A549 treated with CpdA at 1 μM for 4 hours (cell line): ENCODE measurements at places on chromosomes 11 and 22. TPM values are rescaled to one million over a fixed set of nuclear protein-coding genes. Genes with fewer than 3 reads are reported as not detected.

Gene FOLH1
- total RNA-seq: not detected in 5 replicates

Gene SCUBE2
- total RNA-seq: 0.27 to 0.70 TPM (median 0.57 TPM) in 5 replicates

Gene KCNE3
- 0.05 to 0.07 TPM in 2 of 5 replicates, not detected in the others for total RNA-seq

Gene CASP1
- 0.16 to 0.46 TPM in 2 of 5 replicates, not detected in the others for total RNA-seq

Gene MMP10
- 0.86 to 2.0 TPM (median 1.1 TPM) in 5 replicates for total RNA-seq

Gene TPBGL
- total RNA-seq: 0.15 to 0.35 TPM (median 0.20 TPM) in 5 replicates

Gene HBB
- not detected in 5 replicates for total RNA-seq

Gene DNHD1
- total RNA-seq: 2.6 to 3.8 TPM (median 3.3 TPM) in 5 replicates

Gene PIWIL4
- total RNA-seq: 0.19 to 0.49 TPM (median 0.29 TPM) in 5 replicates

Gene KRTAP5-10
- not detected in 5 replicates for total RNA-seq

Gene LSP1
- total RNA-seq: 0.96 to 1.3 TPM (median 1.2 TPM) in 5 replicates

Gene CRYBB2
- total RNA-seq: 0.08 to 0.23 TPM in 2 of 5 replicates, not detected in the others
